ENCODE measurements at places on chromosomes 2 and 18.

GRCh38 chr18:76259711-76260110, 235.3 kb downstream of the ZNF516 start:
- H3K36me3 ChIP-seq = no peaks in the 10 kb centered on the region
- no peak overlapping the region for H3K27ac ChIP-seq
- DNase-seq = no peak
- peaks cover 6% of the 10 kb centered on the region for H3K27me3 ChIP-seq

DNA sequence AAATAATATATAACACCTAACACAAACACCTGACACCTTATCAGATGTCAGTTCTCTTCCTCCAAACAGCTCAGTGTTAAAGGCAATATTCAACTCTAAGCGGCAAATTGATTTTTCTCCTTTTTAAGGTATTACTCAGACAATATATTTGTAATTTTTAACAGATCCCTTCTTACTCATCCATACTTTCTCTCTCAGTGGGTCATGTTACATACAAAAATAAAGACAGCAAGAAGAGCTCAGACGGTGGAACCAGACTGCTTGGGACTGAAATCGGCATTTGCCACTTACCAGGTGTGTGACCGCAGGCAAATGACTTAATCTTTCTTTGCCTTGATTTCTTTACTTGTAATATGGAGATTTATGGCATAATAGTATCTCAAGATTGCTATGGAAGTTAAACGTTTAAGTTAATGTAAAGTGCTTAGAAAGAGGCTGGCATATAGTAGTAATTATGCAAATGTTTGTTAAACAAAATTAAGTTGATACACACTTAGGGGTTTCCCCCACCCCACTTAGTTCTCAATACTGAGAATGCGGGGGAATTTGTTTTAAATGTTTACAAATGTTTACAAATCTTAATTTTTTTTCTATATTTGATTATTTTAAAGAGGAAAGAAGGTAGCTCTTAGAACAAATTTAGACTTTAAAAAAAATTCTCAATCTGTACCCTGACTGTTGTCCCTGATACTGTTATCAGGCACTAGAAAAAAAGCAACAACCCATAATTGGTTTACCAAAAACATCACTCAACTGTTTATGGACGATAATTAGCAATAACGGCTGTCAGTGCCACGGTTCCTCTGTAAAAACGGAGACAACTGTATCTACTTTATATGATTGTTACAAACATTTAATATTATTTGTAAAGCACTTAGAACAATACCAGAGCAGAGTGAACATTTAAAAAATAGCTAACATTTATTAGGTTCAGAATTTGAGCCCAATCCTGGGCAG, 25.6 kb downstream of the MAP3K2 start:
- H3K27me3 ChIP-seq = no peaks in the 10 kb centered on the region
- H3K4me1 ChIP-seq = peaks cover 17% of the 10 kb centered on the region
- H3K4me3 ChIP-seq = no peak overlapping the region
- DNase-seq = no peak
- peaks cover 5% of the 10 kb centered on the region for H3K36me3 ChIP-seq

- no peak for DNase-seq
- H3K27ac ChIP-seq = no peak overlapping the region
- H3K4me3 ChIP-seq = no peak overlapping the region
- H3K36me3 ChIP-seq = peaks cover 18% of the 10 kb centered on the region
- H3K4me1 ChIP-seq = no peaks in the 10 kb centered on the region
- H3K27me3 ChIP-seq = no peaks in the 10 kb centered on the region
Measured at GRCh38 chr2:19881908-19882265, 19.9 kb downstream of the TTC32 start.

- H3K27ac ChIP-seq = no peak overlapping the region
- H3K27me3 ChIP-seq = peaks cover 6% of the 10 kb centered on the region
- H3K4me3 ChIP-seq = no peak overlapping the region
- DNase-seq = no peak
- H3K36me3 ChIP-seq = no peaks in the 10 kb centered on the region
- H3K4me1 ChIP-seq = no peaks in the 10 kb centered on the region
Measured at GRCh38 chr2:100021791-100022340, 120.5 kb downstream of the AFF3 start.

DNA sequence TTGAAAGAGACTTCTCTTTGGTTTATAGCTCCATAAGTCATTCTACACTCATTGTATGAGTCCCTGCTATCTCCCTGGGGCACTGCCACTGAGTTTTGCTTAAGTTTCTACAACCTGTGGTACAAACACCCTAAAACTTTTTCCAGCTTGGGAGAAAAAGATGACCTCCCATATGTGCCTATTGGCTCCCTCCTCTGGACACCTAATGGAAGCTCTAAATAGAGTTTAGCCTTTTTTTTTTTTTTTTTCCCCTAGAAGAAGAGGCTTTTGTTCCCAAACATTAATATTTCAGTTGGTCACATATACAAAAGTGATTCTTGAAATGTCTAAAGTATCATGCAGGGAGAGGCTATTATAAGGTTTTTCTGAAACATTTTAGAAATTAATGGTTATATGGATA, 547.2 kb upstream of the TMEFF2 start:
- H3K4me3 ChIP-seq = no peak overlapping the region
- no peak overlapping the region for H3K27ac ChIP-seq
- no peaks in the 10 kb centered on the region for H3K4me1 ChIP-seq
- no peaks in the 10 kb centered on the region for H3K27me3 ChIP-seq
- DNase-seq = no peak
- no peaks in the 10 kb centered on the region for H3K36me3 ChIP-seq

GRCh38 chr2:129914538-129915302, 64.7 kb upstream of the RAB6C start:
- DNase-seq = no peak
- H3K4me1 ChIP-seq = peaks cover 2% of the 10 kb centered on the region
- no peak overlapping the region for H3K4me3 ChIP-seq
- H3K36me3 ChIP-seq = peaks cover 2% of the 10 kb centered on the region
- no peak overlapping the region for H3K27ac ChIP-seq
- H3K27me3 ChIP-seq = peaks cover 4% of the 10 kb centered on the region

DNA sequence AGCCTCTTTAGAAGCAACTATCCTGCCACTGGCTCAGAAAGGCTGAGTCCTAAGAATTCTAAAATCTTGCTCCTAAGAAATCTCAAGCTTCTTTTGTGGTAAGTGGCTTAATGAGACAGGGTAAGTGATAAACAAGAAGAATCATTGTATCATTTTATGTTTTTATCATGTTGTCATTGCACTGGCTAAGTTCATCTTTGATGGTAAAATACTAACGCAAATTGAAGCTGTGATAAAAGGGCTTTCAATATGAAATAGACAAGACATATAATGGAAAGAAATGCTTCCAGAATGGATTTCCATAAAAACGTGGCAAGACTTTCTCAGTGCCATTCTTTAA, 21.6 kb upstream of the TTC39C start:
- peak overlapping the region; percentile 56 for H3K4me3 ChIP-seq
- DNase-seq = no peak

Data from activated naive CD8-positive, alpha-beta T cell treated with anti-CD3 and anti-CD28 coated beads, Interleukin-2, amount 10 ng/mL, durations not matched to agents 7 days and 5 days (primary cell).